Spinal cord (tissue), 10 donors: ENCODE measurements at places on chromosomes 11 and 22.

- DNase-seq, result peak; percentile 59
Observed at GRCh38 chr11:36192425-36193289, 96.6 kb downstream of the COMMD9 start.

- DNase-seq, result no peak
Observed at GRCh38 chr22:35491908-35492380, 48.7 kb upstream of the RASD2 start.

GRCh38 chr22:46021577-46021976 is 44.6 kb upstream of the WNT7B start:
- no peak for DNase-seq

- no peak for DNase-seq
Observed at GRCh38 chr11:1533342-1533725, 38.7 kb downstream of the DUSP8 start.

GRCh38 chr11:72243173-72244059 is 560 bp downstream of the PHOX2A start:
- no peak for DNase-seq

DNA sequence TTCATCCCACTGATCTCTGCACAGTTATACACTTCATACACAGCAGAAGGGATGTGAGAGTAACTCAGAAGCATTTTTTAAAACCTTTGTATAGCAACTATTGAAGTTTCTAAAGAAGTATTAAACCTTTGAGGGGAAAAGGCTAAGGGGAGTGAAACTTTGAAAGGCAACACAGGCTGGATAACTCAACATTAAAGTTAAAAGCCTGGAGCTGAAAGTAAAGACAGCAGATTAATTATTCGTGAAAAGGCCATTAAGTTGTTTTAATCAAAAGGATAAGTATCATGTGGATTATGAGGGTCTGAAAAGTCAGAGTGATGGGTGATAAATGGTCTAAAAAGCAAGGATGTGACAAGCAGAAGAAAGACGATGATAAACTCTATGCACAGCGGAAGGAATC is 17.5 kb downstream of the WT1 start:
- DNase-seq, result no peak

GRCh38 chr11:11313902-11314692 is 39.0 kb downstream of the CSNK2A3 start:
- no peak for DNase-seq

GRCh38 chr11:94623120-94623735 is 56.1 kb downstream of the PIWIL4 start:
- peak; percentile 36 for DNase-seq

DNA sequence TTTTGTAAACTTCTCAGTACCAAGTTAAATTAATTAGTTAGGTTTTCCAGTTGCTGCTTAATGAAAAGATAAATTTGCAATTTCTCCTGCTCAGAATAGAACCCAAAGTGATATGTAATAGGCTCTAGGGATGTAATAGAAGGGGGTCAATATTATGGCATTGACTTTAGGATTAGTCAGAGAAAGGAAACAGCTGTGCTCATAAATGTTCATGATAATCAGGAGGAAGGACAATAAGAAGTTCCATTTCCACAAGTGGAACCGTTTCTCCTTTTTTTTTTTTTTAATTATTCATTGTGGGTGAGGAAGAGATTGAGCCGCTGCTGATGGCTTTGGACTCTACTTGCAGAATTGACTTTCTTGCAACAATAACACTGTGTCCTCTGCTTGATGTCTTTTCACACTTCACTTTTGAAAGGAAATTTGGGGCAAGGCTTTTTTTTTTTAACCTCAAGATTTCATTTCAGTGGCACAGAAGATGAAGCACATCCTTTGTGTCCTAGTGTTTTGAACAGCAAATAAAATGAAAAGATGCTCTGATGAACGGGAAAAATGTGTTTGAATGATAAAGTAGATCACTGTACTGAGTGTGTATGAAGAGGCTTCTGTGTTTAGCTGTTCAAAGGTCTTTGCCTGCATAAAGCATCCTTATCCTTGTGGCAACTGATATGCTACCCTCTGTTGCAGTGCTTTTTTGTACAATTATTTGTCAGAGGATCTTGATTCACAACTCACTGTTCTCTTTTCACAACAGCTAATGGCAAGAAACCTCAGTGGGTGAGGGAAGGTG is 62.4 kb downstream of the GAS2 start:
- no peak for DNase-seq

- DNase-seq, result no peak
Observed at GRCh38 chr22:35560366-35560765, 19.7 kb downstream of the RASD2 start.

DNA sequence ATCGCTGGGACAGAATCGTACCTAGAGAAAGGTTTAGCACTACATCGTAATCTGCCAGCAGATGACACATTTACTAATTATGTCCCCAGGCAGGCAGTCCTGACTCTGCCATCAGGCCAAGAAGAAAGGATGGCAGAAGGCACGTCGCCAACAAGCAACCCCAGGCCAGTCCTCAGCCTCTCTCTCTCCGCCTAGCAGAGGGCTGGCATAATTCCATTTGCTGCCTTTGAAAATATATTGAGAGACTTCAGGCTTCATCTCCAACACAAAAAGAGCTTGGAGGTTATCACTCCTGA is 1517.0 kb downstream of the TBC1D22A start:
- peak; percentile 81 for DNase-seq

GRCh38 chr11:103202048-103202651 is 92.9 kb downstream of the DYNC2H1 start:
- peak; percentile 23 for DNase-seq

GRCh38 chr22:40479887-40480538 is 109.6 kb downstream of the SGSM3 start:
- no peak for DNase-seq
